Muscle of leg (tissue), 16 donors: ENCODE measurements at places on chromosomes 12 and 14. TPM values are rescaled to one million over a fixed set of nuclear protein-coding genes. Genes with fewer than 3 reads are reported as not detected.

SERPINA5 gene
- polyA plus RNA-seq, result 0.07 TPM

BDKRB1 gene
- 1.4 TPM for polyA plus RNA-seq

RNASE1 gene
- 235 TPM for polyA plus RNA-seq

AQP2 gene
- polyA plus RNA-seq, result not detected

ANKS1B gene
- 1.9 TPM for polyA plus RNA-seq

CCDC177 gene
- polyA plus RNA-seq, result not detected

BEGAIN gene
- 7.9 TPM for polyA plus RNA-seq

EXOC3L4 gene
- polyA plus RNA-seq, result 0.96 TPM

TBX3 gene
- polyA plus RNA-seq, result 31.6 TPM

LRRIQ1 gene
- polyA plus RNA-seq, result 0.29 TPM

ADCY4 gene
- 14.7 TPM for polyA plus RNA-seq

ABHD12B gene
- 0.67 TPM for polyA plus RNA-seq

DNA sequence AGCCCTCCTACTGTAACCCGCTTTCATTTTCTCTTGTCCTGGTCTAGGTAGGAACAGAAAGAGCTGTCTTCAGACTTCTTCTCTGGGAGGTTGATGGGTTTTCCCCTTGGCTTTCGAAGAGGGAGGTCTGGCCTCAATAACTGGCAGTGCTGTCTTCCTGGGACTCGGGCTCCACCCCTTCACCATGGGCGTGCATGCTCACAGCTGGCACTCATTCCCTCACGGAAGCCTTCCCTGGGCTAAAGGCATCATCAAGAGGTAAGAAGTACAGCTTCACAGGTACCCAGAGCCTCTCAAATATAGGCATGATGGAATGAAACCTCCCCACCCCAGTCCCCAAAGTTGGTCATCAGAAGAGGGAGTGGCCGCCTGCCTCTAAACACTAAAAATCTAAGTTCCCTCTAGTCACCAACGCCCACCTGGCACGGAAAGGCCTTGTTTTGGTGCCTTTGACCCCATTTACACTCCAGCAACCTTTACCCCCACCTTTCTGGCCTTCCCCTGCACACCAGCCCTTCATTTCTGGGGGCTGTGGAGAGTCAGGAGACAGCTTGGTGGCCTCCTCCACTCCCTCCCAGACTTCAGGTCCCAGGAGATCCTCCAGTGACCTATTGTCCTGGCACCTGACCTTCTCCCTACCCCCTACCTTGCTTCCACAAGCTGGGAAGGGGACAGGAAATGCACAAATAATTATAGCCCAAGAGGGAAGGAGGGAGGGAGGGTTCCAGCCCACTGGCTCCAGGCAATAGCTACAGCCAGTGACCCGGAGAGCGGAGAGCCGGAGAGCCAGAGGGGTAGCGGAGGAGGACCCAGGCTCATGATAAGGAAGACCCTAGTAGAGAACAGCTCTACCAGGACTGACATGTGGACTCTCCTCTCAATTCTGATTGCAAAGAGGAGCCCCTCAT is 2.8 kb downstream of the RAPGEF3 start:
- DNase-seq, result no peak

- DNase-seq, result no peak
Observed at GRCh38 chr14:102295270-102295669, 9.7 kb downstream of the MOK start.

DNA sequence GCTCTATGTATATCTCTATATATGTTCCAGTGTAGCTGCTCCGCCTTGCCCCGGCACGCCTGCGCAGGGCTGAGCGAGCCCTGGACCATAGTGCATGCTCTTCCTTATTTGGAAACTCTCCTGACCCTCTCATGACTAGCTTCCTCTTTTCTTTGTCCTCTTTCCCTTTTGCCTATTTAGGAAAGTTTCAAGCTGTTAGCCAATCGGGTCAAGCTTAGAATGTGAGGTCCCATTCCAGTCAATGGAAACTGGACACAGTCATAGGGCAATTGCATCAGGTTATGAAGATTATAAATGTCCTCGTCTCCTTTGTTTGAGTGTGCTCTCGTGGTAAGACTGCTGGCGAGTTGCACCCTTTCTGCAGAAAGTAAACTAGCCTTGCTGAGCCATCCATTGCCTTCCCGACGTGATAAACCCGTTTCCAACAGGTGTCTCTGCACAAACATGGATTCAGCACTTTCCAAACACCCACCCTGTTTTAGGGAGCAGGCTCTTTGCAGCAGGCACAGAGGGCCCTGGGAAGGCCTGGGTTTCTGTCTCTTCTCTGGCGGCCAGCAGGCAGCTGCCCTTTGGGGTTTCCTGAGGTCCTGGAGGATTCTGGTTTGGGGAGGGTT is 30.9 kb downstream of the CCDC92 start:
- DNase-seq, result peak; percentile 39

DNA sequence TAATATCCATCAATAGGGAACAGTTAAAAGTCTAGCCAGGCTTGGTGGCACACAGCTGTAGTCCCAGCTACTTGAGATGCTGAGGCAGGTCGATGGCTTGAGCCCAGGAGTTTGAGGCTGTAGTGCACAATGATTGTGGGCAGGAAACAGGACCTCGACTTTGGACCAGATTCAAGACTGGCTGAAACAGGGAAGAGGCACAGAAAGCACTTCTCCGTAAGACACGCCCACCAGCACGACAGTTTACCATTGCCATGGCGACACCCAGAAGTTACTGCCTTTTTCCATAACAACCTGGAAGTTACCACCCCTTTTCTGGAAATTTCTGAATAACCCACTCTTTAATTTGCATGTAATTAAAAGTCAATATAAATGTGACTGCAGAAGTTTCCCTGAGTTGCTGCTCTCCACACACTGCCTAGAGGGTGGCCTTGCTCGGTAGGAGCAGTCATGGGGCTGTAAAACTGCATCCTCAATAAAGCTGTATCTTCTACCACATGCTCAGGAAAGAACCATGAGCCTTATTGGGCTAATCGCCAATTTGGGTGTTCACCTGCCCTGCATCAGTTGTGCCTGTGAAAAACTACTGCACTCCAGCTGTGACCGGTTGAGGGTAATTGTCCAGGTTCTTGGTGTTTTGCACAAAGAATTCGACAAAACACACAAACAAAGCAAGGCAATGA is 4.6 kb upstream of the LRRC23 start:
- peak; percentile 82 for DNase-seq

GRCh38 chr14:89801136-89801535 is 153.4 kb downstream of the EFCAB11 start:
- no peak for DNase-seq

- peak; percentile 39 for DNase-seq
Observed at GRCh38 chr12:25788707-25789442, 169.6 kb upstream of the RASSF8 start.

GRCh38 chr14:102798926-102799325 is 21.7 kb downstream of the TRAF3 start:
- DNase-seq, result no peak

DNA sequence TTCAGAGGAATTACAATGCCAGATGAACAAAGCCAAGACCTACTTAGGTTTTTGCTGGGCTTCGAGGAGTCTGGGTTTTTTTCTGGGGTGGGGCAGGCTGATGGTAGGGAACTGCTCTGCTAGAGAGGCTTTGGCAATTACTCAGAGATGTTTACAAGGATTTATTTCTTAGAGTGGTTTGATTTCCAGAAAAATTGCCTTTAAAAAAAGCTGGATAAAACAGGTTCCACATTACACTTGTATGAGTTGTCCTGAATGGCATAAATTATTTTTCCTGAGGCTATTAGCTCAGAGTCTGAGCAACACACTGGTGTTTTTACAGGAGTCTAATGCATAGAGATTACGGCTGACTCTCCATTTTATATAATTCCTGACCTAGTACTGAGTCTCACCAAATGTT is 118.5 kb upstream of the FRMD6 start:
- DNase-seq, result no peak

GRCh38 chr12:5945071-5946008 is at the start of gene ANO2:
TSS of gene ANO2 (minus strand) at chr12:5945259. CDS start at chr12:5945217, 42 bp downstream.
- DNase-seq, result peak; percentile 46

DNA sequence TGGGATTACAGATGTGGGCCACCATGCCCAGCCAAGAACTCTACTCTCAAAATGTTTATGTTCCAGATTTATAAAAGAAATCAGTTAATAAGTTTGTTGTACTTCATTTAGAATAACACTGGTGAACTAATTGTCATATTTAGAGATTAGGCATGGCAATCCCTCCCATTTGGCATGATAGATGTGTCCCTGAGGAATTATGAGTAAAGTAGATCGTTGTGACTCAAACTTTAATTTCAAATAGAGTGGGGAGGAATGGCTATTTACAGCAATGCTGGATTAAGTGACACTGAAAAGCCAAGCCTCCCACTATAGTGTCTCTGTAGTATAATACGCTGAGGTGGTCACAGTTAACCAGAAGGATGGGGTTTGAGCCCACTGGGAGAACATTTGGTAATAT is 39.3 kb upstream of the RTRAF start:
- no peak for DNase-seq

GRCh38 chr14:34649344-34649743 is 19.4 kb upstream of the SNX6 start:
- no peak for DNase-seq

DNA sequence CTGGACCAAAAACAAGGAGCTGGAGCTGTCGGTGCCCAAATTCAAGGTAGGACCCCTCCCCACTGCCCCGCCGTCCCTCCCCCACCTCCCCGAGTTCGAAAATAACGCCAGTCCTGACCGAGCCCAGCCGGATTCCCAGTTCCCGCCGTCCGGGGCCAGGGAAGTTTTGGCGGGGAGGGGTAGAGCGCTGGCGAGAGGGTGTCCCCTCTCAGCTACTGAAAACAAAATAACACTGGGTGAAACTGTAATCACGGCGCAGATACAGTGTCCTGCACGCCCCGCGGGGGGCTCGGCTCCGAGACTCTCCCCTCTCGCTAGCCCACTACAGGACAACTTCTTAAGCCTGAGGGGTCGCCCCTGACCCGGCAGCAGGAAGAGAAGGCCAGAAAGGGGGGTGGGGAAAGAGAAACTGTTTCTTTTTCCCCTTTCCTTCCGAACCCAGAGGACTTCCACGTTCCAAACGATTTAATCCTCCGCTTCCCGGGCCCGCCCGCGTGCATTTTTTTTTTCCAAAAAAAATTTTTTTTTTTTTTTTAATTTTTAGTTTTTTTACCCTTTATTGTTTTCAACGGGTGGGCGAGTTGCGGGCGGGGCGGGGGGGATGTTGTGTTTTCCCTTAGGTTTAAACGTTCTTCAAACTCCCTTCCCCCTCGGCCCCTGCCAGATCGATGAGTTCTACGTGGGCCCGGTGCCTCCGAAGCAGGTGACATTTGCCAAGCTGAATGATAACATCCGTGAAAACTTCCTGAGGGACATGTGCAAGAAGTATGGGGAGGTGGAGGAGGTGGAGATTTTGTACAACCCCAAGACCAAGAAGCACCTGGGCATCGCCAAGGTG is 1.6 kb downstream of the SETD1B start:
- DNase-seq, result peak; percentile 74

- no peak for DNase-seq
Observed at GRCh38 chr12:12642916-12643315, 31.2 kb downstream of the CREBL2 start.

DNA sequence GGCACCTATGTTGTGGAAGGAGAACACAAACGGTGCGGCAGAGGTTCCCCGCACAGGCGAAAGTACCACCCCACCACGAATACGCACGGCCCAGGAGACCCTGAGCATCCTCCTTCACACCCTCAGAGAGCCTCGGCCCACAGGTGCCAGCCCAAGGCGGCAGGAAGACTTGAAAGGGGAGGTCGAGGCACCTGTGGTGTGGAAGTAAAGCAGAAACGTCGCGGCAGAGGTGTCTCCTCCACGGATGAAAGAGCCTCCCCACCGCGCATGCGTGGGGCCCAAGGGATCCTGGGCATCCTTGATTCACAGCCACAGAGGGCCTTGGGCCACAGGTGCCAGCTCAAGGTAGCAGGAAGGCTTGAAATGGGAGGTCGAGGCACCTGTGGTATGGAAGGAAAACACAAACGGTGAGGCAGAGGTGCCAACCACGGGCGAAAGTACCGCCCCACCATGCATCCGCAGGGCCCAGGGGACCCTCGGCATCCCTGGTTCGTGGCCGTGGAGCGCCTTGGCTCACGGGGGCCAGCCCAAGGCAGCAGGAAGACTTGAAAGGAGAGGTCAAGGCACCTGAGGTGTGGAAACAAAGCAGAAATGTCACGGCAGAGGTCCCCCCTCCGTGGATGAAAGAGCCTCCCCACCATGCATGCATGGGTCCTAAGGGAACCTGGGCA is 380.1 kb downstream of the ALG10 start:
- DNase-seq, result no peak

DNA sequence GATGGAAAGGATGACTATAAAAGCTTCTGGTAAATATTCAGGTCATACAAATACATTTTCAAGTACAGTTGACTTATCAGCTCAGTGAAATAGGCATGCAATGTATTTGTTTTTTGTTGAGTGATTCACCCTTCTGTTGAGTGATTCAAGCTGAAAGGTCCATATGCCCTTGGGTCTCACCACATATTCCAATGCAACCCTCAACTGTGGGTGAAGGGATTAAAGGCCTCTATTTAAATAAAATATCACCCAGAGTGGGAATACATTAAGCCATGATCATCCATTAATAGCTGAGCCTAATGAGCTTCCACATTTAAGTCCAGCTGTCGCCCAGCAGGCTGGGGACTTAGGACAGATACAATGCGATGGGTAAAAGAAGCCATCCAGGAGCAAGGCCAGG is 120.2 kb downstream of the CRACR2A start:
- no peak for DNase-seq

DNA sequence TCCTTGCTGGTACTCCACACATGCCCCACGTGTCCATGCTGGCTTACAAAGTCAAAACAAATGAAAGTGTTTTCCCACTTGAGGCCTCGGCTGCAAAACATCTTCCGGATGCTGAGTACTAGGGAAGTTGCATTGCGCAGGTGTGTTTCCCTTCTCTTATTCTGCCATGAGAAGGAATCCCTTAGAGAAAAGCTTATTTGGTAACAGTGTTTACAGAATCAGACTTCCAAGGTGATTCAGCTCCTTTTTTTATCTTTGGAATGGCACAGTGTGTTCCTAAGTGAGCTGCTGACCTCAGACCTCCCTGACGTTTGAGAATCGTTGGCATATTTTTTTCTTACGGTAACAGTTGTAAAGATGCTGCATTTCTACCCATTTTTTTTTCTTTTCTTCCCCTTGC is 211.3 kb downstream of the ESR2 start:
- DNase-seq, result no peak

DNA sequence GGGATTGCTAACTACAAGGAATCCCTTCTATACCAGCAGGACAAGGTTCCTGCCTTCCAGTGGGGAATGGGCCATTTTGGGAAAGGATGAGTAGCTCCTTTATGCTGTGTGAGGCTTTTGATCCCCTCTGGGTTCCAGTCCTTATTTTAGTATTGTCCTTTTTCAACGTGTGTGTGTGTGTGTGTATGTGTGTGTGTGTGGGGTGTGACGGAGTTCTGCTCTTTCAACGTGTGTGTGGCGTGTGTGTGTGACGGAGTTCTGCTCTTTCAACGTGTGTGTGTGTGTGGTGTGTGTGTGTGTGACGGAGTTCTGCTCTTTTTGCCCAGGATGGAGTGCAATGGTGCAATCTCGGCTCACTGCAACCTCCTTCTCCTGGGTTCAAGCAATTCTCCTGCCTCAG is 27.4 kb downstream of the RAB35 start:
- no peak for DNase-seq

GRCh38 chr14:68468437-68469207 is 324.2 kb downstream of the ZFP36L1 start:
- no peak for DNase-seq

GRCh38 chr12:116435984-116436383 is 123.2 kb upstream of the MAP1LC3B2 start:
- no peak for DNase-seq

GRCh38 chr12:48419116-48419935 is 53.0 kb upstream of the ANP32D start:
- DNase-seq, result no peak

- no peak for DNase-seq
Observed at GRCh38 chr14:78697341-78697740, 527.2 kb downstream of the NRXN3 start.
